Activated CD4-positive, alpha-beta T cell treated with anti-CD3 and anti-CD28 coated beads, Interleukin-2, amount 50 U/mL, for 4 hours (primary cell): ENCODE measurements at places on chromosomes 1 and 21.

DNA sequence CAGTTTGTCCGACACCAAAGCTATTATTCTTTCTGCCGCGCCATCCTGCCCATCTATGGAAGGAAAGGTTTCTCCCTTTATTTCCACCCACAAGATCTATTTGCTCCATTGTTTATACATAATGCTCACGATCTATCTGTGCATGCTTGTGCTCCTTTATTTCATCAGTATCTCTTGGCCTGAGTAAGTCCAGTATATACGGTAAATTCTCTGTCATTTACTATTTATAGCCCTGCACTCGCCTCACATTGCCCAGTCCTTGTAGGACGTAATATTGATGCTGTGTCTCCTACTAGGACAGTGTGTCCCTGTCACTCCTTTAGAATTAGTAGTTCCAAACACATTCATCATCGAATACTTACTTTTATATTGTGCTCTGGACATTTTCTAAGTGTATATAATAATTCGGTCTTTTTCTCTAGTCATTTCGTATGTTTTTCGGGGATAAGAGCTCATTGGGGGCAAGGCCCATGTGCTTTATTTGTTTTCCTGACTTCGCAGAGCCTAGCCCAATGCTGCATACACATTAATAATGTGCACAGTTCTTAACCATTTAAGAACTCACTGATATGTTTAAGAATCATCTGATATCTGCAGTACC lies 3.1 kb upstream of the NID1 start:
- DNase-seq: no peak

DNA sequence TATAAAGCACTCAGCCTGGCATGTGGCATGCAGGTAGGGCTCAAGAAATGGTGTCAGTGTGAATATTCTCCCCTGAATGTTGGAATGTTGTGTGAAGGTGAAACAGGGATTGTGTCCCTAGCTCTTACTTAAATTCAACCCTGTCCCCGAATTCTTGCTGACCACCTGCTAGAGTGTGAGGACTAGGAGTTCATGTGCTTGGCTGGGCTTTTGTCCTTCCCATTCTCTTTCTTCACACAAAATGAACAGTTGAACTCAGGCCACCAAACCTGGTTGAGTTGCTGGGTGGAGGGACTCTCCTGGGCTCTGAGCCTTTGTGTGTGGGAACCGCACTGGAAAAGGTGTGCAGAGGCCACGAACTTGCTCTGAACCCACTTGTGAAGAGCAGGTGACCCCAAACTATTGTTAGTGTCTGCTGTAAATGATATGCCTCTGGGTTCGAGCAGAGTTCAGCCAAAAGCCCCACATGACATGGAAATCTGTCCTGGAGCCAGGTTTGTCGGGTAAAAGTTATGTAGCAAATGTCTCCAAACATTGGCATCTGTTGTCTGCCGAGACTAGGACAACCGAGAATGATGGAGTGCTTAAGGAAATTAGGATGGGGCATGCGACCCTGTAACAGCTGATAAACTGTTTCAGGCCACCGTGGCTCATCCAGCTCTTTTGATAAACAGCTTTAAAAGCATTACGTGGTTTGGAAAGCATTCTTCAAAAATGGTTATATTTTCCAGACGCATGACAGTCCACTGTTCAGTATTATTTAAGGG lies 144.2 kb downstream of the DHRS3 start:
- DNase-seq: no peak

- DNase-seq: no peak
Observed at GRCh38 chr1:246364415-246364941, 142.6 kb downstream of the SMYD3 start.

DNA sequence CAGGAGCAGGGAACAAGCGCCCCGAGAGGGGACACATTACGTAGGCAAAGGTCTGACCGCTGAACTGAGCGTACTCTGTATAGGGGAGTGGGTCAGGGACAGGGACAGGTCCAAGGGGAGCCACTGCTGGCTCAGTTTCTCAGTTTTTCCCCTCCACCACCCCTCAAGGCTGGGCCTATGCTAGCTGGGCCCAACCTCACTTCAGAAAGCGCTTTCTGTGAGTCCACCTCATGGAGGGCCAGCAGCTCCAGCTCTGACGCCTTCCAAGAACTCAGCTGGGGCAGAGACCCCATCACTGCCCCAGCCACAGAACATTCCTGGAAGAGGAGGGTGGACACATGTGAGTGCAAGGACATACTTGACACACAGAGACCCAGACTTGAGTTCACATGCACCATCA lies 242.0 kb downstream of the FOXD2 start:
- DNase-seq: no peak

- no peak for DNase-seq
Observed at GRCh38 chr1:192766876-192767275, 42.0 kb upstream of the RGS2 start.
